CD8-positive, alpha-beta memory T cell (primary cell): ENCODE measurements at places on chromosomes 5 and 9. TPM values are rescaled to one million over a fixed set of nuclear protein-coding genes. Genes with fewer than 3 reads are reported as not detected.
A peak's percentile ranks its signal among the peaks of the same experiment; 100 is the strongest.

DNA sequence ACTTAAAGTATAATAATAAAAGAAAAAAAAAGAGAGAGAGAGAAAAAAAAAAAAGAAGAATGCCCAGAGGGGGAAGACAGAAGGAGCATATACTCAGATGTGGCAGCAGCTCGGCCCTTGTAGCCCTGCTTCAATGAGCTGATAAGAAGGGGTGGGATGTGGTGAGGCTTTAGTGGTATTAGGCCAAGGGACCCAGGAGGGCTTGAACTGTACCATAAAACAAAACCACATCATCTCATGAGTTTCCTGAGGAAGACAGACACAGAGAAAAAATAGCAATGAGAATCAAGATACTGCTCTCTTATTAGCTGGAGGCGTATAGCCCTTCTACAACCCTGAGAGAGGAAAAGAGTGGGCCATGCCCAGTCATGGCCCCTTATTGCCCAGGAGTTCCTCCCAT is 72.8 kb downstream of the SLC1A1 start:
- H3K36me3 ChIP-seq: no peaks in the 10 kb centered on the region
- no peaks in the 10 kb centered on the region for H3K27me3 ChIP-seq
- no peak overlapping the region for H3K27ac ChIP-seq
- peaks cover 9% of the 10 kb centered on the region for H3K4me1 ChIP-seq

Gene ADAMTS12
- not detected for total RNA-seq

GRCh38 chr5:178170455-178170854 is 16.7 kb downstream of the GMCL2 start:
- no peaks in the 10 kb centered on the region for H3K36me3 ChIP-seq
- no peaks in the 10 kb centered on the region for H3K27me3 ChIP-seq
- H3K4me3 ChIP-seq: no peak overlapping the region
- DNase-seq: no peak
- no peaks in the 10 kb centered on the region for H3K4me1 ChIP-seq
- no peak overlapping the region for H3K27ac ChIP-seq

DNA sequence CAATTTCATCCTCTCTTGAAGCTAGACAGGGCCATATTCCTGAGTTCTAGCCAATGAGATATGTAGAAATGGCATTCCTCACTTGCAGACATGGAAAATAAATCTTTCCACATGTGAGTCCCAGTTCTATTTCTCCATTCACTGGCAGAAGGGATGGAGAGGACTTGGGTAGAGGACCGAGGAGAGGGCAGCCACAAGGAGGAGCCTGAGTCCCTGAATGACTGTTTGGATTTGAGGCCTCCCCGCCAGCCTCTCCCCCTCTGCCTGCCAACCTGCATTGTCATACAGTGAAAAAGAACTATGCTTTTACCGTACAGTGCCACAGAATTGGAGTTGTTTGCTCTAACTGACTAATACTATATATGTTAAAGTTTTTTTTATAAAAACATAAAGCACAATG is 583.0 kb upstream of the WWC1 start:
- no peak for DNase-seq
- no peak overlapping the region for H3K4me3 ChIP-seq
- no peaks in the 10 kb centered on the region for H3K27me3 ChIP-seq
- no peak overlapping the region for H3K27ac ChIP-seq

GRCh38 chr9:76023715-76024195 is 133.3 kb downstream of the PCSK5 start:
- peak overlapping the region; percentile 59 for H3K4me3 ChIP-seq
- H3K27ac ChIP-seq: no peak overlapping the region
- peaks cover 93% of the 10 kb centered on the region for H3K4me1 ChIP-seq
- no peaks in the 10 kb centered on the region for H3K36me3 ChIP-seq
- DNase-seq: no peak
- H3K27me3 ChIP-seq: no peaks in the 10 kb centered on the region

DNA sequence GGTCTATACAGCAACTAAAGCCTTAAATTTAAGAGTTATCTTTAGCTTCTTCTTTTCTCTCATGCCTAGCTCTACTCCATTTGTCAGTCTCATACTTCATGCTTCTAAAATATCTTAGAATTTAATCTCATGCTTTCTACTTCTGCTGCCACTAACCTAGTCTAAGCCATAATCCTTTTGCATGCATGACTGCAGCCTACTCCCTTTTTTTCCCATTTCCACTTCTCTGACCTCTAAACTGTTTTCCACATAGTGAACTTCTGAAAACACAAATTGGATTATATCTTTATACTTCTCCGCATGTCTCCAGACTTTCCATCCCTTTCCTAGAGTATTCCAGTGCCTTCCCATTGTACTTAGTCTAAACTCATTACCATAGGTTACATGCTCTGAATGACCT is 193.0 kb downstream of the XRCC4 start:
- no peaks in the 10 kb centered on the region for H3K4me1 ChIP-seq
- H3K36me3 ChIP-seq: no peaks in the 10 kb centered on the region
- H3K27me3 ChIP-seq: no peaks in the 10 kb centered on the region
- no peak overlapping the region for H3K27ac ChIP-seq

DNA sequence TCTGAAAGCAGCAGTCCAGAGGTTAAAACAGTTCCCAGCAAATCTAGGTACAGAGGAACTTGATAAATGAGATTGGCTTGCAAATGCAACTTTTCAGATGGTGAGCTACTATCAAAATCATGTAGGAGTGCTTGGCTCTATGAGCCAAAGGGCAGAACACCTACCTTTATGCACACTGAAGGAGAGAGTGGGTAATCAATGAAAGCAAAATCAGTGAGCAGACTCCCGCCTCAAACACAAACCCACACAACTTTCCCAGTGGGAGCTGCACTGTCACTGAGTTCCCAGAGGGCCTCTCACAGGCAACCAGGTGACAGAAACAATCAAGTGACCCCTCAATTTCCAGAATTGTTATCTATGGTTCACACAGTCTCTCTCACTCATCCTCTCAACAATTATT is 8.5 kb downstream of the ARL15 start:
- H3K4me3 ChIP-seq: no peak overlapping the region
- no peak for DNase-seq
- peaks cover 8% of the 10 kb centered on the region for H3K4me1 ChIP-seq

DNA sequence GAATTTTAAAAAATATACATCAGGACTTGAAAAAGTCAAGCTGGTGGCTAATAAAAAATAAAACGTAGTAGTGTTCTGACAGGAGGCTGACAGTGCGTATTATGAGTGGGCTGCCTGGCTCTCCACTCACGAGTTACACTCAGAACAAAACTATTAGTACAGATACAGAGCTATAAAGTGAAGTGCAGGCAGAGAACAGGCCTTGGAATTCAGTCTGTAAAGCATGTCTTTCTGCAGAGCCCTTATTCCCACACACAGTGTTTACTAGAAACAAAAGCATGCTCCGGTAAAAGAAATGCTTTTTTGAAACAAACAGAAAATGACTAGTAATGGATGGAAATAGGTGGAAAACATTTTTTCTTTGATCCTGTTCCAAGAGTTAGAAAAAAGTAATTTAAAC is 334.7 kb downstream of the DIRAS2 start:
- H3K4me1 ChIP-seq: no peaks in the 10 kb centered on the region
- H3K27me3 ChIP-seq: no peaks in the 10 kb centered on the region
- no peak for DNase-seq

GRCh38 chr5:147918899-147919298 is 12.6 kb upstream of the C5orf46 start:
- H3K27me3 ChIP-seq: no peaks in the 10 kb centered on the region
- no peak overlapping the region for H3K27ac ChIP-seq
- no peak overlapping the region for H3K4me3 ChIP-seq
- no peaks in the 10 kb centered on the region for H3K4me1 ChIP-seq
- no peaks in the 10 kb centered on the region for H3K36me3 ChIP-seq

Gene KCNIP1
- total RNA-seq: not detected

DNA sequence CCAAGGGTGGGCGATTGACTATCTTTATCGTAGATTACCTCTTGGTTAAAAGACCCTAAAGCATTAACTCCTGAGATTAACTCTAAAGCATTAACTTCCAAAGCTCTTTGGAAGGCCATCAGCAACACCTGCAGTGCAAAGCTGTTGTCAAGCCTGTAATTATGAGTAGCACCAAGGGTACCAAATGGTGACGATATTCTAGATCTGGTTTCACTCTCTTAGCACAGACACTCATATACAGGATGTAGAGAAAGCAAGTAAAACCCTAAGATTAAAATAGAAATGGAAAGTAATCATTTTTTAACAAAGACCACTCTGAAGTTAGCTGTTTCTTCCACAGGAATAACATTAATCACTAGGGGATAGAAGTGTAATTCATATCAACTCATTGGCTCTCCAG is 29.9 kb upstream of the TNFSF8 start:
- no peak overlapping the region for H3K27ac ChIP-seq
- peaks cover 13% of the 10 kb centered on the region for H3K4me1 ChIP-seq
- H3K36me3 ChIP-seq: no peaks in the 10 kb centered on the region
- no peak overlapping the region for H3K4me3 ChIP-seq
- H3K27me3 ChIP-seq: no peaks in the 10 kb centered on the region
- DNase-seq: no peak

DNA sequence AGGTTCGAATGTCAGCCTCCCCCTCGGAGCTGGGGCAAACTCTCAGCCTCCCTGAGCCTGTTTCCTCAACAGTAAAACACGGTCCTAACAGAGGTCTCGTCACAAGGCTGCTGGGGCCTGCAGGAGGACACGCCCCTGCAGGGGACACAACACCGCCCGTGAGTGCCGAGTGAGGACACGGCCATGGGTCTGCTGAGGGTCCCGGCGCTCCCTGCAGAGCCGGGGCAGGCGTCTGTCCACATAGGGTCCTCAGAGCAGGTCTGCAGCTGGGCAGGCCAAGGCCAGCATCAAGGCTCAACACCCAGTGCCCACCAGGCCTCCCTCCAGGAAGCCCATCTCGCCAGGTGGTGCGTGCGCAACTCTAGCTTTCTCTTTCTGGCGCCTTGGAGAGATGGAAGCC is 125.2 kb downstream of the VAV2 start:
- peaks cover 4% of the 10 kb centered on the region for H3K27me3 ChIP-seq
- no peak overlapping the region for H3K27ac ChIP-seq
- no peak for DNase-seq
- H3K4me1 ChIP-seq: peaks cover 5% of the 10 kb centered on the region

- DNase-seq: peak; percentile 67
- H3K4me1 ChIP-seq: peaks cover 49% of the 10 kb centered on the region
- peak overlapping the region; percentile 68 for H3K27ac ChIP-seq
- H3K36me3 ChIP-seq: no peaks in the 10 kb centered on the region
- peak overlapping the region; percentile 69 for H3K4me3 ChIP-seq
Measured at GRCh38 chr9:99822109-99822805, 572 bp downstream of the NR4A3 start.

DNA sequence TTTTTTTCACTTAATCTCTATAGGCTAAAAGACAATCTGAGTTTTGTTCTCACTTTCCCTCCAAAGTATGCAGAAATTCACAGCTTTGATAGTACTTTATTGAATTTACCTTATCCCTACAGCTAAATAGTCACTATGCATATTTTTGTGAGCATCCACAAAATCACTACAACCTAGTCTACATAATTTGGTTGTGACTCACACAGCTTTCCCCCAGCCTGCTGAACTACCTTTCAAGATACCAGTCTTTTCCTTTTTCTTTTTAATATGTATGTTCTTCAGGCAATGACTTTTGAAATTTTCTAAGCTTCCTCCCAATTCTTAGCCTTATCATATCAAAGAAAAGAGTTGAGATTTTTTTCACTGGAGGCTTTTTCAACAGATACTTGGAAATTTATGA is 347.3 kb upstream of the CDH6 start:
- no peaks in the 10 kb centered on the region for H3K36me3 ChIP-seq
- H3K27ac ChIP-seq: no peak overlapping the region
- no peaks in the 10 kb centered on the region for H3K4me1 ChIP-seq
- no peak for DNase-seq
- no peak overlapping the region for H3K4me3 ChIP-seq
- H3K27me3 ChIP-seq: no peaks in the 10 kb centered on the region

Gene TAF11L3
- total RNA-seq: not detected

DNA sequence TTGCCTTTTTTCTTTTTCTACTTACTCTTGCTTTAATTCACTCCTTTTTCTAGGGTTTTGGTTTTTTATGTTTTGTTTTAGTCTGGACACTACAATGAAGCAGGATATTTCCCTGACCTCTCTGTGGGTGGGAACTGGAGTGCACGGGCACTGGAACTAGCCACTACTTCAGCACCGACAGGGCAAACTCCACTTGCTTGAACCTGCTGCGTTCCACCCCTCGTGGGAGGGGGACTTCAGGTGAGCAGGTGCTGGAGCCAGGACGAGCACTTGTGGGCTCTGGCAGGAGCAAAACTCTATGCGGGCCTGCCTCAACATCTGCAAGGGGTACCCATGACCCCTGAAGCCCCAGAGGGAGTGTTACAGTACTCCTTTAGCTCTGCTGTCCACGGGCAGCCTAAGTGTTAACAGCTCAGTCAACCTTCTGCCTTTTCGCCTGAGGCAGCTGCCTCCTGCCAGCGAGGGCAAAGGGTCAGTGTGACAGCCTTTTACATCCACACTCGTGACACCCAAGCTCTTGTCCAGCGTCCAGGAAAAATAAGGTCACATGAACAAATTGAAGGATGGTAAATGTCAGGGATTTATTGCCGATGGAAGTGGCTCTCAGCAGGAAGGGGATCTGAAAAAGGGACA is 144.1 kb upstream of the NFIL3 start:
- no peaks in the 10 kb centered on the region for H3K4me1 ChIP-seq
- H3K36me3 ChIP-seq: no peaks in the 10 kb centered on the region
- no peak overlapping the region for H3K4me3 ChIP-seq
- no peak for DNase-seq
- no peaks in the 10 kb centered on the region for H3K27me3 ChIP-seq

DNA sequence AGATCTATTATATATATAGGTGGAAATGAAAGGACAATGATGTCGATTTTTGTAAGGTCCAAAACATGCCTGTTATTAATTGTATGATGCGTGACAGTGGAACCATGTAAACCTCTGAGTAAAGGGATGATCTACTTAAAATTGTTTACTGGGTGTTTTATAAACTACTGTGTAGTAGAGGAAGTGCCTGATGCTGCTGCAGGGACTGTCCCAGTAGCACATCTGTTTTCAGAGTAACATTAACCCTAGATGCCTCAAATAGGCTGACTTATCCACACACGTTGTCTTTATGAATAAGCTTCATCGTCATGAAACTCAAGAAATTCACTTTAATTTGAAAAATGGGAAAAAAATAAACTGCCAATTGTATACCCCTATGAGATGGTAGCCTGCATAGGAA is 1.7 kb downstream of the CAMK4 start:
- H3K4me1 ChIP-seq: peaks cover 34% of the 10 kb centered on the region
- no peaks in the 10 kb centered on the region for H3K27me3 ChIP-seq
- DNase-seq: no peak
- H3K4me3 ChIP-seq: peak overlapping the region; percentile 85

Gene DNAJC21
- total RNA-seq: 64.7 TPM

DNA sequence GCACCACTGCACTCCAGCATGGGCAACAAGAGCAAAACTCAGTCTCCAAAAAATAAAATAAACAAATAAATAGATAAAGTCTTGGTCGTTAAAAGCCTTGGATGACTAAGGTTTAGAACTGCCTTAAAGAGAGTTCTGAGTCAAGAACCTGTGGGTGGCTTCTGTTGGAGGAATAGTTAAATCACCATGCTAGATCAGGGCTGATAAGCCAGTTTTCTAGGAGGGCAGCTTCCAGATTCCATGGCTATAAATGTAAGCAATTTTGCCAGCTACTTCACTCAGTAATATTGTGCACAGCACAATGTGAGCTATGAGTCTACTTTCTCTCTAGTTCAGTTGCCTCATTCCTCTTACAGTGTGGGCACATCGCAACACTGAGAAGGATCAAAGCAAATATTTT is 242.1 kb upstream of the NUDT12 start:
- no peaks in the 10 kb centered on the region for H3K27me3 ChIP-seq
- no peak for DNase-seq
- H3K36me3 ChIP-seq: no peaks in the 10 kb centered on the region

- H3K4me1 ChIP-seq: no peaks in the 10 kb centered on the region
- H3K27ac ChIP-seq: no peak overlapping the region
- no peaks in the 10 kb centered on the region for H3K36me3 ChIP-seq
- no peak for DNase-seq
- H3K27me3 ChIP-seq: no peaks in the 10 kb centered on the region
- H3K4me3 ChIP-seq: no peak overlapping the region
Measured at GRCh38 chr5:15233566-15233965, 266.4 kb upstream of the FBXL7 start.
